ENCODE measurements at places on chromosomes 5 and 9.

- no peak for DNase-seq
Observed at GRCh38 chr5:72841756-72842535, 25.5 kb downstream of the TNPO1 start.

- no peak for DNase-seq
Observed at GRCh38 chr9:133513214-133514100, 11.3 kb downstream of the MYMK start.

DNA sequence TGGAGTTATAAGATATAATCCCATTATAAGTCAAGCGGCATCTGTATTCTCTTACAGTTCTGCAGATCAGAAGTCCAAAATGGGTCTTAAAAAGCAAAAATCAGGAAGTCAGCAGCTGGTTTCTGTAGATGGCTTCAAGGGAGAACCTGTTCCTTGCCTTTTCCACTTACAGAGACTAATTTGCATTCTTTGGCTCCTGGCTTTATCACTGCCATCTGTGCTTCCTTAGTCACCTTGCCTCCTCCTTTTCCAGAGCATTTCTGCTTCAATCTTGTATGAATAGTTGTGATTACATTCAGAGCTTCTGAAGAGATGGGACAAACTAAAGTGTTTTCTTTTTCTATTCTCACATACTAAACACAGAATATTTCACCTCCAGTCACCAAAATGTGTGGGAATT is 647.3 kb upstream of the GRAMD2B start:
- no peak for DNase-seq

GRCh38 chr5:4295663-4296339 is 700.2 kb downstream of the IRX1 start:
- DNase-seq = peak; percentile 4

- no peak for DNase-seq
Observed at GRCh38 chr9:135908093-135908753, 877 bp upstream of the CAMSAP1 start.

DNA sequence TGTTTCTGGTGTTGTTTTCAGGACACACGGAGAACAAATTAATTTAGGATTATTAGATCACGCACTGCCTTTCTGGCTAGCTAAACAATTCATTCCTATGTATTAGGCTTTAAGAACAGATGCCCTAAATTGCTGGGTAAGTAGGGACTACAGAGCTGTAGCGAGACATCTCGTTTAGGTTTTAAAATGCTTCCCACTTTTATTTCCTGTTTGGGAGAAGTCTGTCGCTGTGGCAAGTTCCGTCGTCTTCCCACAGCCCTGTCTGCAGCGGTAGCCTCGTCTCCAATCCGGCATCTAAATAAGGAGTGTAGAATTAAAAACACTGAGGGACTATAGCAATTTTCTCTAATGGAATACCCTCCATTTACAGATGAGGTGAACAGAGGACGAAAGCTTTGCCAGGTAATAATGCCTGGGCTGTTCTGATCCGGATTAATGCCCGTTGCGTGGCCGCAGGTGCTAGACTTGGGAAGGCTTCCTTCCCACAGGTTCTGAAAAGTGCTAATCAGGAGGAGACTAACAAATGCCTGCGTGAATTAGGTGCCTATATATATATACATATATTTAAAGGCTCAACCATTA is 1.3 kb upstream of the TRIM36 start:
- DNase-seq = no peak

DNA sequence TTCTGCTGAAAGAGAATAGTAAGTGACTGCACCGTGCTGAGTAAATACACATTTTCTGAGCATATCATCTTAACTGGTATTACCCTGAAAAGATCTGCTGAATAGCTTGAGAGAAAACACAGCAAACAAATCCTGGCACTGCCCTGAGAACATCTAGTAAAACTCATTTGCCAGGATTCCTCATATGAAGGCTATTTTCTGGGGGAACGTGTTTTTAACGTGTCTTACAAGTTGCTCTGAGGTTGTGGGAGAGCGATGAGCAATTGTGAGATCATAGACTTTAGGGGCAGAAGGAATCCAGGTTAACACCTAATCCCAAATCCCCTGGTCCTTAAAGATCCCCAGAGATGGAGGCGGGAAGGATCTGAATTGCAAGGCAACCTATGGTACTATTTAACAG is 331.9 kb upstream of the RFX3 start:
- DNase-seq = no peak

DNA sequence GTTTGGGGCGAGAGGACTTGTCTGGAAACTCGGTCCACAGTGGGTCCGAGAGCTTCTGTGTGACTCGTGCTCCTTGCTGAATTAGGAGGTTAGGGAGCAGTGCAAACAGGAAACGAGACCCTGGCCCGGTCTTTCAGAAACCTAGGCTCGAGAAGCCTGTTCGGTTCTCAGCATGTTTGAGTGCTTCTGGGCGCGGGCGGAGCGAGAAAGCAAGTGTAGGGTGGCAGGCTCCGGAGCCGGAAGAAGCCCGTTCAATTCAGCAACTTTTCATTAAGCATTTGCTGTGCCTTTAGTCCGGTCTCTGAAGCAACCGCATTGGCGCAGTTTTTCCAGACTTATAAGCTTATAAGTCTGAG is 547 bp downstream of the CLTA start:
- DNase-seq = no peak

DNA sequence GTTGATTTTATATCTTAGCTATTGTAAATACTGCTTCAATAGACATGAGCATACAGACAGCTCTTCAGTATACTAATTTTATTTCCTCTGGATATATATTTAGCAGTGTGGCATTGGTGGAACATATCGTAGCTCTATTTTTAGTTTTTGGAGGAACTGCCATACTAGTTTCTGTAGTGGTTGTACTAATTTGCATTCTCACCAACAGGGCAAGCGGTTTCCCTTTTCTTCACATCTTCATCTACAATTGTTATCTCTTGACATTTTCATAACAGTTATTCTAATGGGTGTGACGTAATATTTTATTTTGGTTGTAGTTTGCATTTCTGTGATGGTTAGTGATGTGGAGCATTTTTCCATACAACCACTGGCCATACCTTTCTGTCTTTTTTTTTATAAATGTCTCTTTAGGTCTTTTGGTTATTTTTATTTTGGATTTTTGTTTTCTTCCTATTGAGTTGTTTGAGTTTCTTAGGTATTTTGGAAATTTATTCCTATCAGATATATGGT is 32.5 kb downstream of the TAF11L14 start:
- DNase-seq = no peak

DNA sequence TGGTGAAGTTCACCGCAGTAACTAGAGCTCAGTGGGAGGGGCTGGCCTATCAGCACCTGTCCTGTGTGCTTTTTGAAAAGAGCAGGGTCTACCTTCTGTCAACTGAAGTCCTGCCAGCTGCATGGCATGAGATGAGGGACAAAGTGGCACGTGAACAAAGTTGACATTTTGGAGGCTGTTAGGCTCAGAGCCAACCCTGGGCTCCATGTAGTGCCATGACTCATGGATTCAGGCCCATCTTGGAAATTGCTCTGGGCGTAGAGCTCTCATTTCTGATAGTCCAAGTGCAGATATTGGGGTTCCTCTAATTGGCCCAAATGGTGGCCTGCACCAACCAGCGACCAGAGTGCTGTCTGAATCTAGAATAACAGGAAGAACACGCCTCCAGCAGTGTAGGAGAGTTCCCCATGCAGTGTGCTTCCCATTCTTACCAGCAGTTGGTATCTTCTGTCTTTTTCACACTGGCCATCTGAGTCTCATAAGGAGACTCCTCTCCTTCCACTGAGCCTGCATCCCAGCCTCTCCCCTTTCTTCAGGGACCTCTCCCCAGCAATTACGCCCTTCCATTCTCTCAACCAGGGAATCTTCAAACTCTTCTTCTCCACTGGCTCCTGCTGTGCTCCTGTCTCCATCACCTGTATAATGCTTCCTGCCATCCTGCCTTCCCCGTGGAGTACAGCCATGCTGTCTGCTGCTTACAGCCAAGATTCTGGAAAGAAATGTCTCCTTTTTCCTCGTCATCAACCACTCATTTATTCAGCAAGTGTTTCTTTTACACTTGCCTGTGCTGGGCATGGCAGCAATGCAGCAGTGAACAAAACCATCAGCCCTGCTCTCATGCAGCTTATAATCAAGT is 30.4 kb downstream of the IRF1 start:
- no peak for DNase-seq

- no peak for DNase-seq
Observed at GRCh38 chr9:24144796-24145195, 318.8 kb upstream of the ELAVL2 start.

- no peak for DNase-seq
Observed at GRCh38 chr9:105219291-105219805, 25.1 kb upstream of the SLC44A1 start.

- no peak for DNase-seq
Observed at GRCh38 chr5:27290172-27290571, 251.8 kb upstream of the CDH9 start.

DNA sequence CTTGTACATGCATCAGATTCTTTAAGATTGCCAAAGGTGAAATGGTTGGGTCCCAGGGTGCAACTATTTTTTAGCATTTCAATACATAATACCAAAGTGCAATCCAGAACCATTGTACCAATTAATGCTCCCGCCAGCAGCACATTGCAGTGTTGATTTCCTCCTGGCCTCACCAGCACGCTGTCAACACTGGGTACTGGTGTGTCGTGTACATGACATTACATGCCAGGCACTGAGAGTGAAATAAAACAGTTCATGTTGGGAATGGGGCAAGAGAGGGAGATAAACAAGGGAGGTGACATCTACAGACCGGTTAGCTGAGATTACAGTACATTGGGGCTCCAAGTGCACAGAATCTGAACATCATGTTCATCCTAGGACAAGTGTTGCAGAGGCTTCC is 37.8 kb downstream of the HMGCS1 start:
- DNase-seq = no peak

DNA sequence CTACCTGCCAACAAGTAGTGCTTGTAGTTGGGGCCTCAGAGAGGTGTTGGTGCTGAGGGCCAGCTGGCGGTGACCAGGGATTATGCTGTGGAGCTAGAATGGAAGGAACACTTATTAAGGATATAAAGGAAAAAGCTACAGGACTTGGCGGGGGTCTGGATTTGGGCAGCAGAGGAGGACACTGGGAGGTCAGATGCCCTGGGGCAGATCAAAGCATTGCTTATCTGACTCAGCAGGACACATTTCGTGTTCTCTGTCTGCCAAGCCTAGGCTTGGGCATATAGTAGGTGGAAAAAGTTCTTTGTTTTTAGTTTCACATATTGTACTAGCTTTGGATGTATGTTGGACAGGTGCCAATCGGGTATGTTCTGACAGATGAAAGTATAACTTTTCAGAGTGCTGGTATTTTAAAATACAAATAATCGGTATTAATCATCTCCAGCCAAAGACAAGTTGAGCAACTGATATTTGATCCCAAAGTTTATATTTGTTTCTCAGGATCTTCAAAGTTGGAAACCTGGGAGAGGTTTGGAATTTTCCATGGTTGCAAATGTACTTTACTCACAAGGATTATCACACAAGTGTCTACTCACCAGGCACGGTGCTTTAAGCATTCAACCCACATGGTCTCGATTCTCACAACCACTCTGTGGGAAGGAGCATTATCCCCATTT is 69.4 kb downstream of the IQGAP2 start:
- DNase-seq = no peak

GRCh38 chr5:143004361-143005145 is 234.4 kb downstream of the ARHGAP26 start:
- no peak for DNase-seq

DNA sequence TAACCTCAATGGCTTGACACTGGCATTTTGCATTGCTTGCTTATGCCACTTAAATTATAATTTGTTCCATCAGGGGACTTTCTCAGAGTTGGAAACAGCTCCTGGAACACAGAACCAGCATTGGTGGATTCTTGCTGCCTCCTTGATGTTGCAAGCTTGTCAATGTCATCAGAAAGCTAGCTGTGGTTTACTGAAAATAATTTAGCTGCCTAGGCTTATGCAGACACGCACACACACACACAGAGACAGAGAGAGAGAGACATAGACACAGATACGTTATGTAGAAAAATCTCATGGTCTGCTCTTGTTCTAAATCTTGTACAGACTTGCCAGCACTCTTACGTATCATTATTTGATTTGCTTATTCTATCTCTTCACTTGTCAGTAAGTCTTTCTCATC is 78.0 kb downstream of the HMHB1 start:
- DNase-seq = no peak

GRCh38 chr5:26329562-26330189 is 708.7 kb downstream of the CDH9 start:
- peak; percentile 11 for DNase-seq

- DNase-seq = peak; percentile 75
Observed at GRCh38 chr5:10452768-10453331, 11.2 kb downstream of the ROPN1L start.

GRCh38 chr5:159003045-159004030 is 96.4 kb downstream of the EBF1 start:
- no peak for DNase-seq

DNA sequence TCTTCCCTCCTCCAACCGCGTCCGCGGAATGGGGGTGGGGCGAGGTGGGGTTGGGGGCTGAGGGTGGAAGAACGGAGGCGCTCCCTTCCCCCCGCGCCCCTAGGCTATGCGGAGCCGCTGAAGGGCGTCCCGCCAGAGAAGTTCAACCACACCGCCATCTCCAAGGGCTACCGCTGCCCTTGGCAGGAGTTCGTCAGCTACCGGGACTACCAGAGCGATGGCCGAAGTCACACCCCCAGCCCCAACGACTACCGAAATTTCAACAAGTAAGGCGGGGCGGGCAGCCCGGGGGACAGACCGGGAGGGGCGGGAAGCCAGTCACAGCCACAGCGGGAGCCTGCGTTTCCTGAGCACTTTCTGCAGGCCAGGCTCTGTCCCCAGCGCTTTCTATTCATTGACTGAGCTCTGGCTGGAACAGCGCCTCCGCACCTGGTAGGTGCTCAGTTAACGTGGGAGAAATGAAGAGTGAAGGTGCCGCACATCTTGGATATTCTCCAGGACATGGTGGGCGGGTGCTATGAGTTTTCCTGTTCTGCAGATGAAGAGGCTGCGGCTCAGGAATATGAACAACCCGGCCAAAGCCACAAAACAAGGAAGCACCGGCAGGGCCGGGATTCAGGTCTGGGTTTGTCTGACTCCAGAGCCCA is 11.3 kb downstream of the MYOZ3 start:
- no peak for DNase-seq

- no peak for DNase-seq
Observed at GRCh38 chr5:38046103-38046502, 206.3 kb upstream of the GDNF start.

DNA sequence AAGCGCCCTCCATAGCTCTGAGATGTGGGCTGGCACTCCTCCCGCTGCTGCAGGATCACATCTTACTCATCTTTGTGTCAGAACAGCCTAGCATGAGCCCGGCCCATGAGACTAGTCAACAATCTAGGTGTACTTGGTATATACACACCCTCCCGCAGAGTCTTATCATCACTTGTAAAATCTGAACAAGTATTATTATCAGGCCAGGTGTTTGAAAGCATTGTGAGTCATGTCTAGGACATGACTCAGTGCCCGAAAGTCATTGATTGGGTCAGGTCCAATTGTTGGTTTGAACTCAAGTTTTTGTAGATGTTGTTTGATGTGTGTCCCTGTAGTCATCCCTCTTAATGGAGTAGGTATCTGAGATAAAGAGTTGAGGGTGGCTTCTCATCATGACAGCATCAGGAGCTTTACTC is 108.7 kb downstream of the CFAP90 start:
- no peak for DNase-seq
